H1 (cell line): ENCODE measurements at places on chromosomes 2 and 18.

DNA sequence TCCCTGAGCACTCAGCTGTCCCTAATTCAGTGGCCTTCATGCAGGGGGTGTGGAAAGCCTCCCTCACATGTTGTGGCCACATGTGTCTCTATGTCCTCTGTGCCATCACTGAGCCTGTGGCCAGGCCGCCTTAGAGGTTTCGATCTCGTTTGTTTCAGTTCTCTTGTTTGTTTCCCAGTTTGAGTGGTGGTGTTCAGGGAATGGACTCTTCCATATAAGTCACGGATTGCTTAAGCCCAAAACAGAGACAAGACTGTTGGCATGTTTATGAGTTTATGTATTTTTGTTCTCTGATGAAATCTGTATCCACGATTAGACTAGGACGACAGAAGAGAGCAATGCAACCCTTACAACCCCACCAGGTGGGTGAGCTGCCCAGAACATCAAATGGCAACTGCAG, 134.5 kb downstream of the CCBE1 start:
- H3K27me3 ChIP-seq = no peaks in the 10 kb centered on the region
- no peak for DNase-seq
- H3K4me3 ChIP-seq = no peak overlapping the region

DNA sequence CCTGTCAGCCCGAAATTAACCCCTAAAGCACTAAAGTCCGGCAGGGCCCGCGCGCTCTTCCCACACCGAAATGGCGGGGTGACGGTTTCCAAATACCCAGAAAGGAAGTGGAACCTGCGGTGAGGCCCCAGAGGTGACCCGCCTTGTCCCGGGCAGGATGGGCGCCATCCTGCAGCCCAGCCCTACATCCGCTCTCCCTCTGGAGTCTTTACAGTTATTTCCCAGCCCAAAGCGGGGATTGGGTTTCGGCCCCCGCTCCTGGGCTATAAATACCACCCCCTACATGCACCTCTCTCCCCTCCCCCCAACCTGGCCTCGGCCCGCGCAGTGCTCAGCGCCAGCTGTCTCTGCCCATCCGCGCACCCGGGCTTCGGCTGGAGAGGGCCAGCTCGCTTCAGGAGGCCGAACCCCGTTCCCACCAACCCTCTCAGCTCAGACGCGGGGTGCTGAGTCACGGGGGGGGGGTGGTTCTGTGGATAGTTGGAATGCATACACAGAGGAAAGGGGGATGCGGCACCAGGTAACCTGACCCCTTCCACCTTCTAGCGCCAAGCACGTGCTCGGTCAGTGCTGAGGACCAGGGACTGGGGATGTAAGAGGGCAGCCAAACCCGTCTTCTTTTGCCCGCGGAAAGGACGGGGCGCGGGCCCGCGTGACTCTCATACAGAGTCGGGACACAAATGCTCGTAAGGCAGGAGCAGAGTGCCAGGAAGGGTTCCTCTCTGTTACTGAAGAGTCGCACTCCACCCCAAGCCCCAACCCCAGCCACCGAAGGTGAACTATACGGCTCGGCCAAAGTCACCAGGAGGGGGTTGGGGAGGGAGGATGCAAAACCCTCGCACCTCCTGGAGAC, at the start of gene TUBA4B:
TUBA4B (plus strand) TSS at position 344 of the 853 bp plus-strand sequence; CDS start at position 509, 165 bp downstream.
- peak within 1 kb of the TSS; percentile 62 for H3K4me3 ChIP-seq
- 0 out of 2 replicates have a peak, but pooled peaks cover 4% of the 10 kb centered on the region for H3K36me3 ChIP-seq
- H3K4me1 ChIP-seq = peaks cover 10% of the 10 kb centered on the region
- H3K27ac ChIP-seq = no peak within 1 kb of the TSS
- DNase-seq = peak; percentile 85
- H3K27me3 ChIP-seq = peaks cover 43% of the 10 kb centered on the region

DNA sequence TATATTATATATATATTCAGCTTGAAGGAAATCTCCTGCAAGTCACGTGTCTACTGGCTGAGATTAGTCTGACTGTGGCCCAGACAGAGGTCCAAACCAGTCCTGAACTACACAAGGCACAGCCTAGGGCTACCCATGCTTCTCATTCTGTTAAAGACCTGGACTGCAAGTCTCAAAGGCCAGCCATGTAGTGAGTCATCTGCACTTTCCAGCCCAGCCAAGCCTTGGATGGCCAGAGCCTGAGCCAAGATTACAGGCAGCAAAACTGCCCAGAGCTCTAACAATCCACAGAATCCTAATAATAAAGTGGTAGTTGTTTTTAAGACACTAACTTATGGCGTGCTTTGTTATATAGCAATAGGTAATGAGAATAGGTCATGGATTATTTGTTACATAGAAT, 259.6 kb downstream of the SS18 start:
- no peak overlapping the region for H3K4me3 ChIP-seq
- no peak overlapping the region for H3K27ac ChIP-seq
- no peaks in the 10 kb centered on the region for H3K27me3 ChIP-seq
- DNase-seq = no peak

DNA sequence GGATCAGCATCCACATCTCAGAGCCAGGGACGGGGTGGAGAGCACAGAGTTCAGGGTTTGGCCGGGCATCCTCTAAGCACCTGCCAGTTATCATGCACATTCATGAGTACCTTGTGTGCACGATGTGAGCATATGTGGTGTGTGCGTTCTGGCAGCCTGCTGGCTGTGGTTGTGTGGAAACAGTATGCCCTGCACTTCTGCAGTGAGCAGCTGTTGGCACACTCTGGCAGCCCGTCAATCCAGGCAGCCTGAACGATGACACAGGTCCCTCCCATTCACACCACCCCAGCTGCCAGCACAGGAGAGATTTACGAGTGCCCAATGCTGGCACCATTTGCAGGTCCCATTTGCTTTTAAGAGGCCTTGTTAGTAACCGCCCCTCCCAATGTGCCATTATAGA, 74.2 kb downstream of the CD8B2 start:
- no peaks in the 10 kb centered on the region for H3K27me3 ChIP-seq
- no peaks in the 10 kb centered on the region for H3K4me1 ChIP-seq
- DNase-seq = no peak

DNA sequence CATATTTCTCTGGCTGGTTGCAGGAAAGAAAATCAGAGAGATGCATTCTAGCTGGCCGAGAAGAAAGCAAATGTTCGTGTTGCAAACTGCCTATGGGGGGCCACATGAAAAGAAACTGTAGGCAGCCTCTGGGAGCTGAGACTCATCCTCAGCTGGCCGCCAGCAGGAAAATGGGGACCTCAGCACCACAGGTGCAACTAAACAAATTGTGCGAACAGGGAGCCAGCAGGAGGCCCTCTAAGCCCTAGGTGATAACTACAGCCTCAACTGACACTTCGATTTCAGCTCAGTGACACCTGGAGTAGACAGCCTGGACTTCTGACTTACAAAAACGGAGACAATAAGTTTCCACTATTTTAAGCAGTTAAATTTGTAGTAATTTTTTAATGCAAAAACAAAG, 107.3 kb downstream of the DTNB start:
- no peaks in the 10 kb centered on the region for H3K4me1 ChIP-seq
- no peaks in the 10 kb centered on the region for H3K27me3 ChIP-seq
- no peak overlapping the region for H3K27ac ChIP-seq
- no peak overlapping the region for H3K4me3 ChIP-seq
- no peaks in the 10 kb centered on the region for H3K36me3 ChIP-seq
- DNase-seq = no peak

- no peak overlapping the region for H3K27ac ChIP-seq
- H3K4me1 ChIP-seq = no peaks in the 10 kb centered on the region
- H3K36me3 ChIP-seq = no peaks in the 10 kb centered on the region
- DNase-seq = no peak
- no peak overlapping the region for H3K4me3 ChIP-seq
- H3K27me3 ChIP-seq = no peaks in the 10 kb centered on the region
These were observed 1049.2 kb upstream of the ZEB2 start for GRCh38 chr2:145569108-145569507.

DNA sequence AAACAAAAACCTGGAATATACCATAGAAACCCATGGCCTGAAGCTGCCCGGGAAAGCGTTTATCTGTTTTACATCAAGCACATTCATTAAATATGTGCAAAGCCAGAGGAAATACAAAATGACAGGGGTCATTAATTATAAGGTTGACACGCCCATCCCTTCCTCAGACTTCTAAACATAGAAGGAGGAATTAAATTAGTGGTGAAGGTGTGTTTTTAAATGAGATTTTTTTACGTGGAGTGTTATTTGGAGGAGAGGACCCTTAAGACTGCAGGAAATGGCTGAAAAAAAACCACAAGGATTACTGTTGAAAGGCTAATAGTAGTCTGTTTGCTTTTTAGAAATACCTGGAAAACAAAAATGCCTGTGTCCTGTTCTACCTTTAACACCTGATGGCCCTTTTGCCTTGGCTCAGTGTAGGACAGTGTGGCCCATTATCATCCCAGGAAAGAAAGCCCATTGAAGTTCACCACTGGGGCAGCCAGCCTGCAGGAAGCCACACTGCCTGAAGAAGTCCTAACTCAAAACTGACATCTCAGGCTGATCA, 123.2 kb downstream of the EPHA4 start:
- H3K36me3 ChIP-seq = peaks cover 8% of the 10 kb centered on the region; the same call in 1 of the 2 replicates
- H3K27ac ChIP-seq = no peak overlapping the region
- peaks cover 5% of the 10 kb centered on the region for H3K4me1 ChIP-seq
- no peak for DNase-seq
- H3K4me3 ChIP-seq = no peak overlapping the region

GRCh38 chr2:96143848-96144480, 1.3 kb downstream of the DUSP2 start:
- DNase-seq = no peak
- H3K4me3 ChIP-seq = peak overlapping the region; percentile 38
- H3K4me1 ChIP-seq = no peaks in the 10 kb centered on the region
- peaks cover 30% of the 10 kb centered on the region for H3K27me3 ChIP-seq
- H3K36me3 ChIP-seq = no peaks in the 10 kb centered on the region

- no peaks in the 10 kb centered on the region for H3K27me3 ChIP-seq
- no peak overlapping the region for H3K4me3 ChIP-seq
- DNase-seq = no peak
- no peak overlapping the region for H3K27ac ChIP-seq
These were observed 15.3 kb upstream of the PTPN4 start for GRCh38 chr2:119744335-119744939.

- no peak overlapping the region for H3K4me3 ChIP-seq
- DNase-seq = no peak
These were observed 163.6 kb upstream of the MAP2 start for GRCh38 chr2:209260281-209260680.

GRCh38 chr18:75896865-75897264, 469.4 kb upstream of the SMIM21 start:
- no peak for DNase-seq
- no peaks in the 10 kb centered on the region for H3K4me1 ChIP-seq
- H3K4me3 ChIP-seq = no peak overlapping the region
- no peak overlapping the region for H3K27ac ChIP-seq

- H3K27ac ChIP-seq = no peak overlapping the region
- no peaks in the 10 kb centered on the region for H3K36me3 ChIP-seq
- H3K4me3 ChIP-seq = no peak overlapping the region
- no peak for DNase-seq
- H3K27me3 ChIP-seq = no peaks in the 10 kb centered on the region
These were observed 67.4 kb upstream of the ACVR1C start for GRCh38 chr2:157696036-157696435.

- H3K4me3 ChIP-seq = no peak overlapping the region
- H3K27me3 ChIP-seq = no peaks in the 10 kb centered on the region
- H3K27ac ChIP-seq = no peak overlapping the region
- DNase-seq = no peak
These were observed 1.1 kb upstream of the CFLAR start for GRCh38 chr2:201114846-201115245.

DNA sequence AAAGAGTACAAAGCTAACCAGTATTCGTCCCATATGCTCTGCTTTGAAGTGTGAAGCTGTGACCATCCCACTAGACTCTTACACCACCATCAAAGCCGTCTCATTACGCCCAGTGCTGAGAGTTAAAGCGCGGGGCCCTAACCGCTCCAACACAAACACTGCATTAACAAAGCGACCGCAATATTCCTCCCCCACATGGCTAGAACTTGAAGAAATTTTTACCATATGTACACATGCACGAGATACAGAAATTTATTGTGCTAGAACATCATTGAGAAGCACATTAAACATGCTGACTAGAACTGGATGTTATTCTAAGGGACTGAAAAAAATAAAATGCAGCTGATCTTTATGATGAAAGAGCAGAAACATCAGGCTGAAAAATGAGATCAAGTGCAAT, 20.5 kb downstream of the FTCDNL1 start:
- no peak for DNase-seq
- no peaks in the 10 kb centered on the region for H3K27me3 ChIP-seq
- H3K4me1 ChIP-seq = no peaks in the 10 kb centered on the region
- H3K4me3 ChIP-seq = no peak overlapping the region
- no peaks in the 10 kb centered on the region for H3K36me3 ChIP-seq

GRCh38 chr2:79219383-79219988, 59.9 kb upstream of the REG3A start:
- no peaks in the 10 kb centered on the region for H3K36me3 ChIP-seq
- H3K27me3 ChIP-seq = no peaks in the 10 kb centered on the region
- DNase-seq = peak; percentile 66
- H3K4me3 ChIP-seq = no peak overlapping the region
- H3K4me1 ChIP-seq = no peaks in the 10 kb centered on the region

GRCh38 chr2:152097290-152097800, 1.5 kb downstream of the CACNB4 start:
- H3K27me3 ChIP-seq = peaks cover 22% of the 10 kb centered on the region
- peak overlapping the region; percentile 79 for H3K4me3 ChIP-seq
- H3K4me1 ChIP-seq = peaks cover 3% of the 10 kb centered on the region
- DNase-seq = no peak

DNA sequence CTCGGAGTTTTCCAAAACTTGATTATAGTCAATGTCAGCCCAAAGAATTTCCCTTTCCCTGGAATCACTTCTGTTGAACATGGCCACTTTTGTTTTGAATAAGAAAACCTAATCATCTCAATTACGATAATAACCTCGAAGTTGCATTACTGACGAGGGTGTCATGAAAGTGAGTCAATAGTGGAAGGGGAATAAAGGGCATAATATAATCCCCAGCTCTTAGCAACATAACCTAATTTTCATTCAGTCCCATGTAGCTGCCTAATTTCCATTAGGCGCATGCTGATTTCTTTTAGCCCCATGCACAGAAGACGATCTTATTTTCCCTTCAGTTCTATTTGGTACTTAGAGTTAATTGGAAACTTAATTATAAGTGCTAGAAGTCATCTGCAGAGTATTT, 51.1 kb upstream of the RAPH1 start:
- H3K4me1 ChIP-seq = no peaks in the 10 kb centered on the region; the same call in 1 of the 2 replicates
- no peaks in the 10 kb centered on the region for H3K36me3 ChIP-seq

GRCh38 chr2:240203788-240204270, 63.4 kb upstream of the OTOS start:
- no peak overlapping the region for H3K4me3 ChIP-seq
- H3K27me3 ChIP-seq = no peaks in the 10 kb centered on the region
- no peak for DNase-seq
- H3K36me3 ChIP-seq = no peaks in the 10 kb centered on the region
